ENCODE measurements at places on chromosomes 11 and 22. TPM values are rescaled to one million over a fixed set of nuclear protein-coding genes. Genes with fewer than 3 reads are reported as not detected.

TMEM258 gene
- polyA plus RNA-seq = 160 TPM

MFNG gene
- polyA plus RNA-seq = 361 TPM

FOSL1 gene
- polyA plus RNA-seq = 0.17 TPM

DNA sequence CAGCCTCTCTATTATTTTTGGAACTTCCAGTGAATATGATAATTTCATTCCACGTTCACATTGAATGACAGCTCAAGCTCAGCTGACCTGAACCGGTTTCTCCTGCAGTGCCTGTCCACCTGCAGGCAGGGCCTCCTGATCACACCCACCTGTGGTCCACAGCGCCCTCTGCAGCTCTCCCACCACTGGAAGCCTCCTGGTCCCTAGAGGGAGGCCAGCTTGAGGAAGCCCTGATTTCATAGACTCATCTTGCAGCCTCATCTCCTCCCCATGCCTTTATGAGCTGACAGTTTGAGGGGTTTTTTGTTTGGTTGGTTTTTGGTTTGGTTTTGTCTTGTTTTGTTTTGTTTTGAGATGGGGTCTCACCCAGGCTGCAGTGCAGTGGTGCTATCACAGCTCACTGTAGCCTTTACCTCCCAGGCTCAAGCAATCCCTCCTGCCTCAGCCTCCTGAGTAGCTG lies 29.9 kb upstream of the MALAT1 start:
- DNase-seq = peak; percentile 31
- H3K27ac ChIP-seq = no peak overlapping the region
- H3K27me3 ChIP-seq = peaks cover 9% of the 10 kb centered on the region
- H3K36me3 ChIP-seq = no peaks in the 10 kb centered on the region
- no peak overlapping the region for H3K4me3 ChIP-seq

FOLR1 gene
- not detected for polyA plus RNA-seq

VSTM5 gene
- polyA plus RNA-seq = not detected

DNA sequence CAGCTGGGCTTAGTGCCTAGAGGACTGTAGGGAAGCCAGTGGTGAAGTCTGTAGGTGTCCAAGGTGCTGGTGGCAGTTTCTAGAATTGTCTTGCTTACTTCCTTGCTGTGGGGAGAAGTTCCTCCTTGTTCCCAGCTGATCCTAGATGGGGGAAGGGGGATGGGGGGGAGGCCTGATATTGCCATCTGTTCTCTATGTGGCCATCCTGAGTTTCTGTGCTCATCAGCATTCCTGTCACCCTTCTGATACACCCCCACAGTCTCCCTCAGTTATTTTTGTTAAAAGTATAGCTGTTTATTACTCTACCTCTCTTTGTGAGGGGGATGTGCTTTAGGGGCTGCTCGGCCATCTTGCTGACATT lies 36.5 kb downstream of the MADD start:
- no peak overlapping the region for H3K4me3 ChIP-seq
- no peak for DNase-seq
- H3K27me3 ChIP-seq = peaks cover 3% of the 10 kb centered on the region
- peaks cover 36% of the 10 kb centered on the region for H3K36me3 ChIP-seq
